Endodermal cell (in vitro differentiated cells): ENCODE measurements at places on chromosomes 2 and 18. TPM values are rescaled to one million over a fixed set of nuclear protein-coding genes. Genes with fewer than 3 reads are reported as not detected.

- H3K36me3 ChIP-seq: no peaks in the 10 kb centered on the region
- no peaks in the 10 kb centered on the region for H3K4me1 ChIP-seq
- H3K4me3 ChIP-seq: no peak overlapping the region
- no peak overlapping the region for H3K27ac ChIP-seq
- no peaks in the 10 kb centered on the region for H3K27me3 ChIP-seq
These were observed 80.6 kb upstream of the LRRTM4 start for GRCh38 chr2:77602771-77603170.

- no peaks in the 10 kb centered on the region for H3K27me3 ChIP-seq
- no peak overlapping the region for H3K27ac ChIP-seq
- no peak overlapping the region for H3K4me3 ChIP-seq
- DNase-seq: no peak
These were observed 441.8 kb downstream of the CDH2 start for GRCh38 chr18:27735117-27735516.

DNA sequence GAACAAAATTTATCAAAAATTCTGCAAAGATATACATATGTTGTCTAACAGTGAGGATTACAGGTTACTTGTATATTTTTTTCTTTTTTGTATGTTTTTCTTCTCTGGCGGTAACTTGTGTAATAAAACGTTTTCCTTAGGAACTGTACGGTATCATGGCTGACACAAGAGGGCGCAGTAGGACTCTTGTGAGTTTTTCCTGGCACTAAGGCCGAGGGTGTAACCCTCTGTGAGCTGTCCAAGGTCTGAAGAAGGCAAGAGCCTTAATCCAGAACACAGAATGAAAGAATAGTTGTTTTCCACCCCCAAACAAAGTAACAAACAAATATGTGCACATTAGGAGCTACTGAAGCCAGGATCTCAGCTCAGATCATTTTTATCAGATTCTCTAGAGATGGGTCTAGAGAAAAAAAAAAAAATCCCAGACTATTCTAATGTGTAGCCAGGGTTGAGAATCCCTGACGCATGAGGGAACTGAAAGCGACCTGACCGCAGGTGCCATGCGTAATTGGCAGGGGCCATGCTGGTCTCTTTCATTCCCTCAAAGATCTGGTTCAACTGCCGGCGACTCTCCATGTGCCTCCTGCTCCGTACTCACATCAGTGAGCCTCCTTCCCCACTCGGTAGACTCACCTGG lies 27.0 kb downstream of the TMEM200C start:
- no peaks in the 10 kb centered on the region for H3K36me3 ChIP-seq
- no peaks in the 10 kb centered on the region for H3K4me1 ChIP-seq
- H3K27me3 ChIP-seq: peaks cover 11% of the 10 kb centered on the region
- no peak overlapping the region for H3K27ac ChIP-seq
- H3K4me3 ChIP-seq: no peak overlapping the region

Gene MAL
- total RNA-seq: not detected in 3 replicates

Gene CYP26B1
- total RNA-seq: 0.34 to 1.8 TPM (median 0.91 TPM) in 3 replicates

Gene SKA1
- 35.9 to 70.6 TPM (median 70.0 TPM) in 3 replicates for total RNA-seq
